ENCODE measurements at places on chromosomes 1 and 21.

DNA sequence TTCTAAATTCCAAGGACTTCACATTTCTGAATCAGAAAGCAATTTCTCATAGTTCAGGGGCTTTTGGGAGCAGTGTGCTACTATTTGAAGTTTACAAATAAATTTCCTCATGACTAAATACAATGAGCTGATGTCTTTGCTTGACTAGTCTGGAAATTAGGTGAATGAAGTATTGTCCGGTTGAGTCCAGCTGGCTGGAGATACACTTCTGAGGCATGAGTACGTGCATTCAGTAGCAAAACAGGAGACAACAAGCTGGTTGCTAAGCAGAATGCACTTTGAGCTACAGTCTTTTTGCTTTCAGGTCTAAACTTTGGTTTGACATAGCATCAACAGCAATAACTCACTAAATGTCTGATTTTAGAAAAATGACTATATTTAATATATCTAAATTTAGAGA is 27.1 kb downstream of the ZNHIT6 start:
- DNase-seq = no peak

- DNase-seq = no peak
Measured at GRCh38 chr1:43832998-43833397, 100.6 kb upstream of the ARTN start.

DNA sequence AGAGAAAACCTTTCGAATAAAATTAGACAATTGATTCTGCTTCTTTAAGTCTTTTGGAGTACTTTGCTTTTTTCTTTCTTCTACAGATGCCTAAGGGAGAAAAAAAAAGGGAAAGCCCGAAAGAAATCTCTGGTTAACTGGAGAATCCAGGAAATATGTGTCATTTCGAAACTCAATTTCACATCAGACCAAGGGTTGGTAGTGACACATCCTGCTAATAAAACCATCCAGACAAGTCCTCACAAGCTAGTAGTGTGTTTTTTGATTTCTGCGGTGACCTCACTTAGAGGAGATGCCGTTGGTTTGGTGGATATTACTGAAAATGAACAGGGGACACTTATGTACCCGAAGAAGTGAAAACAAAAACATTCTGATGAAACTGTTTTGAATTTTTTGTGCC is 726.5 kb upstream of the ADAMTS5 start:
- DNase-seq = no peak

- DNase-seq = no peak
Measured at GRCh38 chr1:85245456-85245855, 14.0 kb downstream of the C1orf52 start.

DNA sequence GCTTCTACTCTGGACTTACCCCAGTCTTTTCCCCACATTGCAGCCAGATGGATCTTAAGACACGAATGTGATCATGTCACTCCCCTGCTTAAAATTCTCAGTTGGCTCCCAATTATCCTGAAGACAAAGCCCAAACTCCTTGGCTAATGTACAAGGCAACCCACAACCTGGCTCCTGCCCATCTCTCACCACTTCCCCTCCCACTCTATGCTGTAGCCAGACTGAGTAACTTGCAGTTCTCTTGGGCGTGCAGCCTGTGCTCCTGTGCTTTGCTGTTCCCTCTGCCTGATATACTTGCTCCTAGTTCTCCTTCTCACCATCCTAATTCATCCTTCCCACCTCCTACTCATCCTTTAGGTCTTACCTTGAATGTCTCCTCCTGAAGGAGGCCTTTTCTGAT is 56.2 kb downstream of the LGR6 start:
- no peak for DNase-seq

GRCh38 chr1:35441926-35442579 is 115.2 kb downstream of the KIAA0319L start:
- no peak for DNase-seq

- no peak for DNase-seq
Measured at GRCh38 chr1:56036479-56036878, 542.9 kb downstream of the PLPP3 start.

DNA sequence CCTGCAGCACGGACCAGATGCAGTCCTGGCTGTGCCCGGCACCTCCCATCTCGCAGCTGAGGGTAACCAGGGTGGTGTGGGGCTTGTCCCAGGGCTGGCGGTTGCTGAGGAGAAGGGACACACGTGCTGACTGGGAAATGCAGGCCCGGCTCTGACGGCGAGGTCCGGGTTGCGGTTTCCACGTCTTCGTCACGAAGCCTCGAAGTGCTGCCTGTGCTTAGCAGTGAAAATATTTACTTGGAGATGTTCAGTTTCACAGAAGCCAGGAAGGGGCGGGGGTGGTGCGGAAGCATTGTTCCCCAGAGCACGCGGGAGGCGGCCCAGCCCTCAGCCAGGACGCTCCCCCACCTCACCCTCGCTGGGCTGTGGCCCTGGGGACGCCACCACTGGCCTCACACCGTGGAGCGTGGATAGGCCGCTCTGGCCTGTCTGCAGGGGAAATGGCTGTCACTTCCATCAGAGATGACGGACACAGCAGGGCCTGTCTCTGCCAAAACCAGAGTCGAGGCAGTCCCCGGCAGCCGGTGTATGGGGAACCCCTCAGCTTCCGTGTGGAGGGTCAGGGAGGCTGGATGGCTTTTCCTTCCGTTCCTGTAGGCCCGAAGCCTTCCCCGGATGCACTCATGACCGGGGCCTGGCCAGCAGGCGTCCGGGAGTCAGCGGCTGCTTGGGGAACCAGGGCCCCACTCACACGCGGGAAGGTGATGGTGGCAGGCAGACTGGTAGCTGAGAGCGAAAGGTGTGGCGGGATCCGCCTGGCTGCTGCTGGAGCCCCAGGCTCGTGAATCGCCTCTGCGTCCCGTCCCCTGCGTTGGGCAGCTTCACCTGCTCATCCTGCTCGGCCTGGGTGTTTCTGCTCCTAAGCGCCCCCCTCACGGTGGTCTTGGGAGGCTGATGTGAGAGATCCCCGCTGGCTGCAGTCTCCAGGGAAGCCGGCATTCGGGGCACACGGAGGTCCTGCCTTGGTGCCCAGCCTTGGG is 14.7 kb upstream of the POFUT2 start:
- DNase-seq = peak; percentile 47

- no peak for DNase-seq
Measured at GRCh38 chr1:205936846-205937586, 6.2 kb downstream of the SLC26A9 start.

GRCh38 chr1:41582351-41582750 is 97.9 kb upstream of the EDN2 start:
- no peak for DNase-seq

- DNase-seq = no peak
Measured at GRCh38 chr1:157775101-157775870, 1.6 kb downstream of the FCRL2 start.

Data from activated T-helper 1 cell treated with Interleukin-2 at 50 U/mL for 16 hours (primary cell).